Stimulated activated naive CD4-positive, alpha-beta T cell treated with Interleukin-2 at 50 U/mL for 16 hours (primary cell): ENCODE measurements at places on chromosomes 16 and 17.

- DNase-seq: no peak
Measured at GRCh38 chr16:30585022-30585399, 486 bp downstream of the ZNF785 start.

GRCh38 chr16:30185683-30186421 is 2.5 kb downstream of the CORO1A start:
- peak; percentile 72 for DNase-seq

- no peak for DNase-seq
Measured at GRCh38 chr17:57539529-57540301, 205.4 kb downstream of the CCDC182 start.

GRCh38 chr16:81696961-81697615 is 82.0 kb upstream of the PLCG2 start:
- DNase-seq: no peak

DNA sequence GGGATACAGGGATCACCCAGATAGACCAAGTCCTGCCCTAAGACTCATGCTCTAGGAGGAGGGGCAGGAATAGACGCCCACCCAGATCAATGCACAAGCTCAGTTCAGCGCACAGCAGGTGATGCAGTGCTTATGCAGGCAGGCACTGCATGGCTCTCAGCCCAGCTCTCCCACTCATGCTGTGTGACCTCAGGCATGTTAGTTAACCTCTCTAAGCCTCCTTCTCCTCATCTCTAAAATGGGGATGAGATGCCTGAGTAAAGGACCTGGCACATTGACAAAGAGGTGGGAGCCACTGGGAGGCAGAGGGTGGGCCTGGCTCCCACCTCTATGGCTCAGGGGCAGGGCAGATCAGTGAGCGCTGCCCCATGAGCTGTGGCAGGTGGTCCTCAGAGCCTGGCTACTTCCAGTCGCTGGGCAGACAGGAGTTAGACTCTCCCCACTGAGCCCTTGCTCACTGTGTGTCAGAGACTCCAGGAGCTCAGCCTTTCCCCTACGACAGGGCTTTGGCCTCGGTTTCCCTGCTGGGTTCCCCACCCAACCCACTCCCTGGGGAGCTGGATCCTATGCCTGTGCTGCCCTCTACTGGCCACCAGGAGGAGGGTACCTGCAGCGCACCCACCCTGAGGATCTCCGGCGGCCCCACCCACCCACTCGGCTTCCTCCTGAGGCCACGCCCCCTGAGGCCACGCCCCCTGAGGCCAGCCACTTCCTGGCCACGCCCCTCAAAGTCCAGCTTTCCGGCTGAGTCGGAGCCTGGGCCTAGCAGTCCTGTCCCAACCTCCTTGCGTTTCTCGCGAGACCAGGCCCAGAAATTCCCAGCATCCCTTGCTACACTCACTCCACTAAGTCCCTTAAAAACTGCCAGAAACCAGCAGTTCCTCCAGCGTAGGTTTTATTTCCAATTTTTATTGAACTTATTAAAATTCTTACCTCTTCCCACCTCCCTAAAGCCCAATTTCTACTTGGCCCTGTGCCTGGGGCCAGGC is 196.1 kb downstream of the GSG1L start:
- DNase-seq: peak; percentile 16

- DNase-seq: no peak
Measured at GRCh38 chr17:65593855-65594845, 32.7 kb upstream of the AXIN2 start.
